ENCODE measurements at places on chromosomes 1 and 21. TPM values are rescaled to one million over a fixed set of nuclear protein-coding genes. Genes with fewer than 3 reads are reported as not detected.

The UBE2Q1 gene
- total RNA-seq, result 99.5 TPM

The LHX4 gene
- not detected for total RNA-seq

The AMPD1 gene
- total RNA-seq, result not detected

The PLK3 gene
- 39.6 TPM for total RNA-seq

The SLC2A5 gene
- total RNA-seq, result not detected

The OR2W3 gene
- total RNA-seq, result not detected

The SPRR1A gene
- total RNA-seq, result not detected

The MIXL1 gene
- total RNA-seq, result not detected

The SH2D5 gene
- total RNA-seq, result 0.66 TPM

The ALX3 gene
- not detected for total RNA-seq

The NBPF10 gene
- 3.1 TPM for total RNA-seq

The PPP1R12B gene
- 28.6 TPM for total RNA-seq

The TESK2 gene
- total RNA-seq, result 4.5 TPM

The FGR gene
- total RNA-seq, result 0.29 TPM

The CDC7 gene
- 38.2 TPM for total RNA-seq

The CYP2J2 gene
- 0.64 TPM for total RNA-seq

The KCNC4 gene
- total RNA-seq, result 8.6 TPM

The SEC16B gene
- total RNA-seq, result not detected

The ELF3 gene
- total RNA-seq, result 0.18 TPM

The MYOC gene
- not detected for total RNA-seq
